Activated CD8-positive, alpha-beta memory T cell treated with anti-CD3 and anti-CD28 coated beads for 24 hours (primary cell): ENCODE measurements at places on chromosomes 16 and 17.
A peak's percentile ranks its signal among the peaks of the same experiment; 100 is the strongest.

DNA sequence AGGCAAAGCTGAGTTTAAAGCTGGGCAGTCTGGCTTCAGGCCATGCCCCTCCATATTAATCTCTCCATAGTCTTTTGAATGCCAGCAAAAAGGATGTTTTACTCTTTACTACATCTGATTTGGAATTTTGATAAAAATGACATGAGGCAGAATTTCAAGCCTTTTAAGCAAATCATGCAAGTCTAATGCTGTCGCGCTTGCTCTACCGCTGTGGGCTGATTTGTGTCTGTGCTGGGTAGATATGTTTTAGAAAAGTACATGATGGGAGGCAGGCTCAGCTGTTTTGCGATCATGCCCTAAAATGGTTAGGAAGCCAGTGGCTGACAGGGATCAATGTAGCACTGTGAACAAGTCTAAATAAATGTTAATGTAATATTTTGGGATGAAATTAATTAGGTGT lies 311.9 kb downstream of the CA10 start:
- DNase-seq = no peak

GRCh38 chr17:35460354-35460851 lies 11.8 kb upstream of the SLFN13 start:
- DNase-seq = peak; percentile 80

GRCh38 chr17:82933911-82934310 lies 94.1 kb upstream of the ZNF750 start:
- no peak for DNase-seq

GRCh38 chr16:58906981-58907715 lies 173.0 kb upstream of the GOT2 start:
- DNase-seq = no peak

GRCh38 chr17:10208604-10209193 lies 10.3 kb upstream of the GAS7 start:
- DNase-seq = no peak

GRCh38 chr16:13645601-13646245 lies 274.2 kb upstream of the ERCC4 start:
- no peak for DNase-seq

- DNase-seq = no peak
These were observed 67.8 kb upstream of the AXIN2 start for GRCh38 chr17:65629234-65629690.

DNA sequence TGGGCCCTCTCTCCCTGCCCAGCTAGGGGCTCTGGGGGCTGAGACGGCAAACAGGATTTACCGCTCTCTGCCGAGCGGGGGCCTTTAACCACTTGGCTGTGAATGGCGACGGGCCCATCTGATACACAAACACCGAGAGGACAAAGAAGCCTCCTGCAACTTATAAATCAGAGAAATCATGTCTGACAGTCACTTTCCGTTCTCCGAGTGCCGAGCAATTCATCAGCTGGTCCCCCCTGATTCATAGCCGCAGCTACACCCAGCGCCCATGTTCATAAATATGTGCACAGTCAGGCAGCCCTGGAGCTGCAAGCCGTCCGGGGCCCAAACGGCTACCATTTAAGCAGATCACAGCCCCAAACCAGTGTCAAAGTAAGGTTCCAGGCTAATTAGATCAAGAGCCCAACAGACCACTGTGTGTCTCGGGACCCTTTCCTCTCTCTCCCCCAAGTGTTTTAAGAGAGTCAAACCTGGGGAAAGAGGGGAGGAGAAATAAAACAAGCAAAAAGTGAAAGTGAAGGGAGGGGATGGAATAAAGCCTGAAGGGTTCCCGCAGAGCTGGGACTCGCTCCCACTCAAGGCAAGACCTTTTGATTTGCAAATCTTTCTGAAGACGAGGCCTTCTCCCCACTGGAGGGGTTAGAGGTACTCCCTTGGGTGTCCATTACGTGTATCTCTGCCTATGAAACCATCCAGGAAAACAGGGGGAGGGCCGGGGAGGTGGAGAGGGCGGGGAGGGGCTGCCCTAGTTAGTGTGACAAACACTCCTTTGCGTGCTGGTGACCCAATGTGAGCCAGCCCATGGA lies 154.7 kb downstream of the C16orf78 start:
- DNase-seq = no peak

- no peak for DNase-seq
These were observed 221.0 kb downstream of the CCDC182 start for GRCh38 chr17:57523926-57524632.

- DNase-seq = no peak
These were observed 289.4 kb upstream of the MYOCD start for GRCh38 chr17:12376276-12376675.

DNA sequence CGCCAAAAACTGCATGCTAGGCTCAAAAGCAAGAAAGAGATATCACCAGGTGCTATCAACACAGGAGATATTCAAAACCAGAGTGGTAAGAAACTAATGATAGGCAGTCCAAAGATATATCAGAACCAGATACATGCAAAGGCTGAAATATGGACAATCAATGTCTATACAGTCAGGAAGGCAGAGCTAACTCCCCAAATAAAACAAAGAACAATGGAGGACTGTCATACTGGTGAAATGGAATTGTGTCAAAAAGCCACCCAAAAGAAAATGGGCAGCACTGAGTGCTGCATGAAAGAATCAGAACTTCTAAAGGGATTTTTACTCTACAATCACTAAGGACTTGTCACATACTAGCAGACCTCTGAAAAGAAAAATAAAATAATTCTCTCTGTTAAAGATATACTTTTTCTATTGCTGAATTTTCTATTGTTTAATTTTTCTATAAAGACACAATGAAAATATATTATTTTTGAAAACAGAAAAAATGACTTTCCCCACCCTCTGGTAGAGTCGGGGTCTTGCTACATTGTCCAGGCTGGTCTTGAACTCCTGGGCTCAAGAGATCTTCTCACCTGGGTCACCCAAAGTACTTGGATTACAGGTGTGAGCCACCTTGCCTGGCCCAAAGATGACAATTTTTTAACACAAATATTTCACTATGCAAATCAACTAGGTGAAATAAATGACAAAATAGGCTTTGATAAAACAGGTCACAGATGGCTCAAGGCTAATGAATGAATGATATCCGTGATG lies 98.2 kb downstream of the USP32 start:
- no peak for DNase-seq
